ENCODE measurements at places on chromosomes 6 and 20.

DNA sequence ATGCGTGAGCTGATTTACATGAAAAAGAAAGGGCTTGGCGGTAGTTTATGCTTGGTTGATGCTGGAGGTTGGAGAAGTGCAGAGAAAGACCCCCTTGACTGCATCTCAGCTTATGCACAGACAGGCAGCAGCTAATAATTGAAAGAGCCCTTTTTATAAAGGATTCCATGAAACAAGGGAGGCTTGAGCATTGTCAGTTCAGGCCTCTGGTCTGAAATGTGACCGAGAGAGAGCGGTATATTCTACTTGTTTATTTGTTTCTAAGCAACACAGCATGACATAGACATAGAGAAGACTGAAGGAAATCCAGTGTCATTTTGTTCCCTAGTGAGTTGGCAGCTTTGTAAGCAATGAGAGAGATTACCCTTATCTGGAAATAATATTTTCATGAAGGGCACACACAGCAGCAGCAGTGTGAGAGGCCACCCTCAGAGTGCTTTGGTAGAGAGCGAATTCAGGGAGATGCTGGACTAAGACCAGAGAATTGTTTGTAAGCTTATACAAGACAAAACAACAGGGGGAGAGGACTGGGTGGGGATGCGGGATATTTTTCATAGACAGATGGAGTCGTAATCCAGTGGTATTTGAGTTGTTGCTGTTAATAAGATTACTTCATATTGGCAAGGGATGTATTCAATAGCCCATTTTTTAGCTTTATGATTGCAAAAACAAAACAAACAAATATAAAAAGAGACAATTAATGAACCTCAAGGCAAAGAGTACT, 34.6 kb upstream of the LAMA2 start:
- no peak for DNase-seq

DNA sequence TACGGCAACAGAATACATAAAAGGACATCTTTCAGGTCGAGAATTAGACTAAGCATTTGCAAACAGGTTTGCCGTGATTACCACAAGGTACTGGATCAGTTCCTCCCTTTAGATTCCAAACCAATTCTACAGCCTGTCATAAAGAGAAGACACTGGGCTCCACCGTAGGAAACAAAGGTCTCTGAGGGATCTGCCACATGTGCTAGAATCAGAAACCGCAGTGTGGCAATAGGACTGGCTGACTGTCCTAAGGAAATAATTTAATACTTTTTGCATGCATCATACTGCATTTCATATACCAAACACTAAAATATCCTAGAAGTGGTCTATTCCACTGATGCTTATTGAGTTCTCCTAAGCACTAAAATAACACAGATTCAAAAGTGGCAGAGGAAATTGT, 59.2 kb downstream of the POPDC3 start:
- DNase-seq: no peak

- DNase-seq: no peak
Observed at GRCh38 chr6:36266913-36267644, 2.8 kb upstream of the PNPLA1 start.

DNA sequence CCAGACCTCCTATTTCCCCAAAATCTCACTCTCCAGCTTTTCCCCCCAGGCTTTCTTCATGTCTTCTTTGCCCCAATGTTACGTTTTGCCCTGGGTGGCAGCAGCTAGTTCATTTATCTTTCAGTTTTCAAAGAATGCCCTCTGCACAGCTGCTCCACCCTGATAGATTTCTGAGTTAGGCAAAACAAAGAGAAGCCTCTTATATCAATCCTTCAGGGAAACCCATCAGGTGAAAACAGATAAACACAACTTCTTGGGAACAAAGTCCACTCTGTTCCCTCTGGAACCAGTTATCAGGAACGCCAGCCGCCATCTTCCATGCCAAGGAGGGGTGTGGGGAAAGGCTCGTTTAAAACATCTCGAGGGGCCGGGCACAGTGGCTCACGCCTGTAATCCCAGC, 34.0 kb downstream of the ZBTB9 start:
- no peak for DNase-seq

DNA sequence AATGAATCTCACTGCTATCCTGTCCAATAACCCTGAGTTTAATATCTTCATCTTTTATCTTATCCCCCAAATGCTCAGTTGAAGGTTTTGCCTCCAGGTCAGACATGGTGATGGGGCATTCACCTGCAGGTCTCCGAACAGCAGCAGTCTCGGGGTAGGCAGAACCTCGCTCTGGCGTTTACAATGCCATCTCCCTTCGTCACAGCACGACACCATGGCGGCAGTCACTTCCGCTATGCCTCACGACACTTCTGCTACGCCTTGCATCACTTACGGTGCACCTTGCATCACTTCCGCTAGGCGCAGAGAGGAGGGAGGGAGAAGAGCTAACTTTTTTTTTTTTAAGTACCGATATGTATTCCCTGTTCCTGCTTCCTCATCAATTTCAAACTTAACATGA, 194.9 kb downstream of the BCAS1 start:
- DNase-seq: no peak

DNA sequence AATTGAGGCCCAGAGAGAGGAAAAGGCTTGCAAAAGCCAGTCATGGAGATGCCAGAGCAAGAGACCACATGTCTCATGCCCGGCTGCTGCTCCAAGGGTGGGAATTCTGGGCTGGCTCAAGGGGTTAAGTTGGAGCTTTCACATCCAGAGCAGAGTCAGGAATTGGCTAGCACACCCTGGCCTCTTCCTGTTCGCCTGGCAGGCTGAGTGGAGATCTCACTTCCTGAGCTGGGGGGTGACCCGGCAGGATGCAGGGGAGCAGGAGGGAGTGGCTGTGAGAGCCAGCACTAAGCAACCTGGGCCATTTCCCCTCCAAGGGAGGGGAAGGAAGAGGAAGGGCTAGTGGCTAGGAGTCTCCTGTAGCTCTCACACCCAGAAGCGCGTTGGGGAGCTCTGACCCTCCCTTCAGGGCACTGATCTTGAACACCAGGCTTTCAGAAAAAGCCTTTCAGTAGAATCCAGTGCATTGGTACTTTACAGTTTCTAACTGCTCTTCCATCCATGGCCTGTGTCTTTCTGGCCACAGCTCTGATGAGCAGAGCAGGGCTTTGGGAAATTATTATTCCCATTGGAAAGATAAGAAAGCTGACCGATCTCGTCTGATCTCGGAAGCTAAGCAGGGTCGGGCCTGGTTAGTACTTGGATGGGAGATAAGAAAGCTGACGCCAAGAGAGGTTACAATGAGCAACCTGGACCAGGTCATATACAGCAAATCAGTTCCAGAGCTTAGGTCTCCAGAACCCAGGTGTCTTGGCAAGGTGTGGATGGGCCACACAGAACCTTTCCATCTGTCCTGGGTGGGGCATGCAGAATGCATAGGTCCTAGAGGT, 2.2 kb upstream of the CCM2L start:
- DNase-seq: peak; percentile 28

DNA sequence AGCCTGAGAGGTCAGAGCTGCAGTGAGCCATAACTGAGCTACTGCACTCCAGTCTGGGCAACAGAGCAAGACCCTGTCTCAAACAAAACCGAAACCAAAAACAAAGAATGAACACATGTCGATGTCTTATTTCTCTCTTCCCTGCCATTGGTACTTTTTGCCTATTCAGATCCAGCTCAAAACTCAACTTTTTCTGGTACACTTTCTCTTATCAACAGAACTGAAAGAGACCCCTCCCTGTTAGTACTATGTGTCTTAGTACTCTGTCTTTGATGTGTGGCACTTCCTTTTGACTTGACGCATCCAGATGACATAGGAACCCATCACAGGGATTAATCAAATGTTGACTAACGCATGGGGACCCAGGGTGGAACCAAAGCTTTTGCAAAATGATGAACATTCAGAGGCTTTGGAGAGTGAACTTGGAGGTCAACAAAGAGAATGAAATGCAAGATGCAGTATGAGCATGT, 44.8 kb downstream of the AKAP12 start:
- no peak for DNase-seq

DNA sequence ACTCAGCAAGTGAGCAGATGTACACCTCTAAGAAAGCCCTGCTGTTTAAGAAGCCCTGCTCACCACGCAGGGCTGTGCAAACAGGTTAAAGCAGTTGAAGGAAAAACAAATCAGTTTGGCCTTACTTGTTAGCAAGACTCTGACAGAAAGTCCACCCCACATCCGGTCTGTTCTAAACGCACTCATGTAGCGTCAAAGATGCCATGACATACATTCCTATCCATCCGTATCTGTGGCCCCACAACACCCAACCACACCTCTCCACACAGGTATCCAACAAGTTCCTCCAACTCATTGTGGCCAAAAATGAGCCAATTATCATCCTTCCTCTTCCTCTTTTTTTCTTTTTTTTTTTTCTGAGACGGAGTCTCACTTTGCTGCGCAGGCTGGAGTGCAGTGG, 22.8 kb upstream of the RAB22A start:
- DNase-seq: no peak

GRCh38 chr20:34058831-34059230, 53.2 kb downstream of the EIF2S2 start:
- DNase-seq: no peak

- no peak for DNase-seq
Observed at GRCh38 chr6:7198833-7199800, 91.4 kb downstream of the RREB1 start.

DNA sequence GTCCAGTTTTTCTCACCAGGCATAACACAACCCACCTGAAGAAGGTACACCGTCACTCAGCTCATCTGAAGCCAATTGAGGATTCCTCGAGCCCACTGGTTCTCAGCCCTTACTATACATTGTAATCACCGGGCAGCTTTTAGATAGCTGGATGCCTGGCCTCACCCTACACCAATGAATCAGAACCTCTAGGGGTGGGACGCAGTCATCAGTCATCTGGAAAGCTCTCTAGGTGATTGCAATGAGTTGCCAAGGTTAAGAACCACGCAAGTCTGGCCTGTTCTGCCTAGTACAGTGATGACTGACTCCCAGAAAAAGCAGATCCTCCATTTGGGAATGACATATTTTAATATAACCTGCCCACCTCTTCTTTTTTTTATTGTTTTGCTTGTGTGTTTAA, 41.1 kb downstream of the MC3R start:
- DNase-seq: no peak

GRCh38 chr6:106637717-106638341, 8.5 kb downstream of the QRSL1 start:
- DNase-seq: no peak

- no peak for DNase-seq
Observed at GRCh38 chr20:59933296-59933848, at the start of gene SYCP2. SYCP2 (minus strand) TSS chr20:59933637; CDS start chr20:59922413, 11,224 bp downstream.

DNA sequence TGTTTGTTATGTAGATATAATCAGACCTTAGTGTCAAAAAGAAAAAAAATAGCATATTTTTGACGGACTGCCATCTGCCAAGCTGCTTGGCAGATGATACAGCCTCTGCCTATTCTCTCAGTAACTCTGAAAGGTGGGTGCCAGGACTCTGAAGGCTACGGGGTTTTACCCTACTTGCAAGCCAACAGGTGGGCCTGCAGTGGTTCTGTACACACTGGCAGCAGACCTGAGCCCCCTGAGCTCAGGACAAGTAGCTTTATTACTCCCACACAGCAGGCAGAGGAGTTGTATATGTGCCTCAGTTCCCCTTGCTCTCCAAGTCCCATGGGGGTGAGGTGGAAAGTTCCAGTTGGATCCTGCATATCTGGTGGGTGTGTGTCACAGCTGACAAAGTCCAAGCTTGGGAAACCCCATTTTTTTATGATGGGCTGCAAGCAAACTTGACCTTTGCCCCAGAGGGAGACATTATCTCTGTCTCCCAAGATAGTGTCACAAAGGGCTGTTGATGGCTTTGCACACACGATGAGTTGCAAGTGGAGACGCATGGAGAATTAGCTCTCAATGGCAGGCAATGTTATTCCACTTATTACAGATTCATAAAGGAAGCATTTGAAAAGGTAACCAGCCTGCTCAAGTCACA, 20.5 kb upstream of the AFDN start:
- DNase-seq: no peak

DNA sequence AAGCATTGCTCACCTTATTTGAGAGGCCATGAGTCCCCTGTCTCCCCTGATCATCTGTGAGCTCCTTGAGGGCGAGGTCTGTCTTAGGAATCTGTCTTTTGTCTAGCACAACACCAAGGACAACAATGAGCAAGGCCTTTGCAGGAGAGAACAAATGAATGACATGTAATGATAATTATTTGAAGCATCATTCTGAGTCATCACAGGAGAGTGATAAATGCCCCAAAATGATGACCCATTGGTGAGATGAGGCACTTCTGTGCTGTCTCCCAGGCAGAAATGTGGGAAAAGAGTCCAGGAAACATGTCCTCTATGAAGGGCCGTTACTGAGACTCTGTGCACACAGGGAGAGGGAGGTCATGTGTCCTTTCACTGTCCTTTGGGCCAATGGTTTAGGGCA, 105.2 kb upstream of the LRFN2 start:
- DNase-seq: no peak

DNA sequence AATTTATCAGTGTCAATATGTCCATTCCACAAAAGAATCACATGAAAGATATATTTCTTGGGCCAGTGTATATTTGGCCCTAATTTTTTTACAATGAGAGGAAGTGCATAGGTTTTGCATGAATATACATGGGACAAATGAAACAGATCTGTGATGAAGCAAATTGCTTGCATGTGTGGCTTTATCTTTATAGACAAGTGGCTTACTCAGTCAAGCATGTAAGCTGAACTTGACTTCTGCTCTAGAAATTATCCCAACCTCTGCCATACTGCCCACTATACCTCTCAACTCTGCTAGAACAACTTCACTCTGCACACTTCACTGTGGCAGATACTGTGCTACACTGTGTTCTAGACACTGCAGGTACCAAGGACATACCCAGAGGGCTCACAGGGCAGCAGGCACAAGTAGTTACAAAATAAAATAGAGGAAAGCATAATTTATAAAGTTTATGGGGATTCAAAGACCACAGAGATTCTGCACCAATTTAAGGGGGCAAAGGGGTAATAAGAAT, 349.2 kb upstream of the HSF2 start:
- no peak for DNase-seq

GRCh38 chr6:97702248-97702647, 419.2 kb upstream of the MMS22L start:
- no peak for DNase-seq

DNA sequence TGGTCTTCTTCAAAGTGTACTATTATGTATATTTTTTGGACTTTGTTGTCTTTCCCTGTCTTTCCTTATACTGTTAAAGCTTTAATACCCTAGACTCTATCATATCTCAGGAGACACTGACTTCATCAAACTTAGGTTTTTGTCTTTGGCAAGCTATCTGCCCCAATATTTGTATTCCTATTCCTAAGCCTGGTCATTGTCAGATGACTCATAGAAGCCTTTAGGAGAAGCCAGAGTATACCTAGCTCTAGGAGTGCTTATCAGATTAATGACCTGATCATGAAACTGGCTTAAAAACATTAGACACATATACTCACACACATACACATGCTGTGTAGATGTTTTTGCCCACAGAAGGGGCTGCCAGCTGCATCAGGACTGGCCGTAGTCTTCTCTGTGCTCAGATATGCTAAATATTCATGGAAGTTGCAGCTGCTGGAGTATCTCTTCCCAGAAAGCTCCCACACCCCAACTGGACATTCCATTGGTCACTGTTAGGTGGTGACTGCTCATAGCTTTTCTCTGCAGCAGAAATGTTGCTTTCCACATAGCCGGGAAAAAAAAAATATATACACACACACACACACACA, 102.0 kb downstream of the ANKS1A start:
- no peak for DNase-seq

- DNase-seq: no peak
Observed at GRCh38 chr6:166251655-166252054, 56.5 kb downstream of the PRR18 start.

Measured in ACHN (cell line).